GM12864 (cell line): ENCODE measurements at places on chromosomes 6 and 20.
A peak's percentile ranks its signal among the peaks of the same experiment; 100 is the strongest.

DNA sequence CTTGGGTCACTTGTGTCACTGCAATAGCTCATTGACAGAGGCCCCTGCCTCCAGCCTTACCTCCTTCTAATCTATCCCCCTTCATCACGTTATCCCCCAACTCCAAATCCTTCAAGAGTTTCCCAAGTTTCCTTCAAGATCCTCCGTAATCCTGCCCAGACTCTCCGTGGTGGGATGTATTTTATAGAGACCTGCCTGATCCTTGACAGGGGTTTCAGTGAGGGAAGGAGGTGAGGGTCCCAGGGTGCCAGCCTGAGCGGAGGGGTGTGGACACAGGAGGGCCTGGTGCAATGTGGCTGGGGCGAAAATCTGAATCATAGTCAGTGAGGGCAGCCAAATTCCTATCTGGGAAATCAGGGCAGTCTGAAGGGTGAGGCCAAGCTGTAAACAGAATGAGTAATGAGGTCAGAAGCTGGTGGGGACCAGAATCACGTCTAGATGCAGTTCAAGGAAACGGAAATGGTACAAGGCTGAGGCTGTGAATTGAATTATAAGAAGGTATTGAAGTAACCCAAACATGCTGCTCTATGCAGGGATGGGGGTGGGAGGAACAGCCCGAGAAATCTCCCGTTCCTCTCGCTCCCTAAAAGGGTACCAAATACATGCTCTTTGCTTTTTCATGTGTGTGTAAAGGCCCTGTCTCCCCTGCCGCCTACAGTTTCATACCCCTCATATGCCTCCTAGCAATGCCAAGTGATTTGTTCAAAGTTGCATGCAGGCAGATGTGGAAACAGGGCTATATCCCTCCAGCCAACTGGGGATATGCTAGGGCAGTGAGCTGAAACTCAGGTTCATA, 35.4 kb upstream of the PIM1 start:
- DNase-seq, result no peak

- no peak for DNase-seq
Observed at GRCh38 chr6:114131945-114132344, 161.0 kb upstream of the HDAC2 start.

- no peak for DNase-seq
Observed at GRCh38 chr20:10631126-10631525, 42.7 kb downstream of the JAG1 start.

DNA sequence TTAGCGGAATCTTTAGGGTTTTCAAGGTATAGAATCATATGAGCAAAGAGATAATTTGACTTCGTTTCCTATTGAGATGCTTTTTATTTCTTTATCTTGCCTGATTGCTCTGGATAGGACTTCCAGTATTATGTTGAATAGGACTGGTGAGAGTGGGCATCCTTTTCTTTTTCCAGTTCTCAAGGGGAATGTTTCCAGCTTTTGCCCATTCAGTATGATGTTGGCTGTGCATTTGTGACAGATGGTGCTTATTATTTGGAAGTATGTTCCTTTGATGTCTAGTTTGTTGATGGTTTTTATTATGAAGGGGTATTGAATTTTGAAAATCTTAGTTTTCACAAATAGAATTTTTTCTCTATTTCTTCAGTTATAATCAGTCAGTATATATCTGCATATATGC, 656.6 kb upstream of the MAP3K7 start:
- DNase-seq, result no peak

DNA sequence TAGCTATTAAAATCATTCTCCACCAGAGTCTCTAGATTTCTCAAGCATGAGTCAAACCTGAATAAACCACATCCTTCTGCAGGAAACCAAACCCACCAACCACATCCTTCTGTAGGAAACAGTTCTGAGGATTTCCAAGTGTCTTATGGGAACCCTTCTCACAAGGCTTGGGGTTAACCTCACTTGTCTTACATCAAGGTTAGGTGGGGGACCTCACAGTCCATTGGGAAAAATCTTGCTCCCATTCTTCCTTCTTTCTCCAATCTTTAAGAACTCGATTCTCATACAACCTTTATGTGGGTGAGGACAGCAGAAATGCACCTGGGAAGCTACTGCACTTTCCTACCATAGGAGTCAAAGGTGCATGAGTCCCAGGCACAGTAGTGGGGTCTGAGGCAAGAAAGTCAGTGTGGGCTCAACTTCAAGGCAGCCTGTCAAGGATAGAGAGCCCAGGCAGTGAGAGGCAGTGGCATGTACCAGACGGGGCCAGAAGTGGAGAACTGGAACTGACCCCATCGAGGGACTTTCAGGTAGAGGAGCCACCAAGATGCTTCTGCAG, 114.5 kb downstream of the SLC22A3 start:
- DNase-seq, result peak; percentile 58

DNA sequence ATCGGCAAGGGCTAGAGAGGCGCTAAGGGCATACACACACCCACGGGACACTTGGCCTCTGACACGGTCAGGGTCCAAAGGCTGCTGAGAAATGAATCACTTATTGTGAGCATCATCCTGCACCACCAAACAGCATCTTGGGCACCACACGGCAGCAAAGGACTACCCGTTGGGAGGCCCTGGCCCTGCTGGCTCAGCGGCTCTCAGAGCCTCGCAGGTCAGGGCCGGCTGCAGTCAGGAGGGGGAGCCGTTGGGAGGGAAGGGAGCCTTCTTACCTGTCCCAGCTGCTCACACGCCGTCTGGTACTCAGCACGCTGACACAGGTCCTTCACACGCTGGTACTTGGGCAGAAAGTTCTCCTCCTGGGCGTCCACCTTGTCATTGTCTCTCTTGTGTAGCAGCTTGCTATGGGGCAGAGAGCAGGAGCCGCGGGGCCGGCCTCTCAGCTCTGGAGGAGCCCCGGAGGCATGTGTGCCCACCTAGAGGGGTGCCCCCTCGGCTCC, 109.0 kb downstream of the SULF2 start:
- DNase-seq, result no peak

DNA sequence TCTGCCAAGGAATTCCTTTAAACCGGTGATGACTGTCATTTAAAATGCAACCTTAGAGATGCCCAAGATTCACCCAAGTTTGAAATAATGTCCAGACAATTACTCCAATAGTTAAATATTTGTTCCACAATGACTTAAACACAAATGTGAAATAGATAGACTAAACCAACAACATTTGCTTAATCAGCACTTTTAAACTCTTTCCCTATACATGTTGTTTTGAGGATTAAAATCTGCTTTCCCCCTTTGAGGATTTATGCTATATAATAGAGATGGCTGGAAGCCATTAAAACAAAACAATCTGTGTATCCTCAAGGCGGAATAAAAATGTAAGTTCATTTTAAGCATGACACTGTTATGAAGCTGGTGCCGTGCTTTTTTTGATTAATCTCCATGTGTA, 297.8 kb upstream of the RSPO3 start:
- DNase-seq, result no peak

DNA sequence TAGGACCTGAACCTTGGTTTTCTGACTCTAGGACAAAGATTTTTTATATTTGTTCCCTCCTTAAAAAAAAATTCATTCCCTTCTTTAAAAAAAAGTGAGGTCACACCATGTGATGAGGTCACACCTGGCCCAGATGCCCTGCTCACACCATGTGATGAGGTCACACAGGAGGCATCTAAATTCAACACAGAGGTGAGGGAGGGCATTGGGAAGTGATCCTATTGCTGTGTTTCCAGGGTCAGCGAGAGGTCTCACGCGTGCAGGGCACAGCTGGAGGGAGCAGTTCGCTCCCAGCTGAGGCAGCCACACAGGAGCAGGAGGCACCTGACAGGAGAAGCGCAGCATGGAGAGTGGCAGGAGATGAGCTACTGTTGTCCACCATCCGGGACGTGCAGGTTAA, 92.5 kb downstream of the SLC22A23 start:
- DNase-seq, result no peak

DNA sequence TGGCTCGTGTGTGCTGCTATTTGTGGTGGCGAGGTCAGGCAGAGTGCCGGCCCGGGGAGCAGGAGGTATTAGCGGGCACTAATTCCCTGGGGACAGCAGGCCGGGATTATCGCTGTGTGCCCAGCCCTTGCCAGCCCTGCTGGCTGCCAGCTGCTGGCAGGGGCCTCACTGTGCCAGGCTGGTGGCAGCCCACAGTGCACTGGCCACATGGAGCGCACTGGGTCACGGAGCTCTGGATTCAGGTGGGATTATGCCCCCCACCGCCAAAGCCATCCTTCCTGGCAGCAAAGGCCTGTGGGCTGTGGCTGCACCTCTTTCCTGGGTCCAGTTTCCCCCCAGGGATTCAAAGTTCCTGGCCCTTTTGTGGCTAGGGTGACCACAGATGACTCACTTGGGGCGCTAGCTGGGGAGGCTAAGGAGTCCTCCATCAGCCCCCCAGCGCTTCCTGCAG, 59.7 kb downstream of the YTHDF1 start:
- no peak for DNase-seq

DNA sequence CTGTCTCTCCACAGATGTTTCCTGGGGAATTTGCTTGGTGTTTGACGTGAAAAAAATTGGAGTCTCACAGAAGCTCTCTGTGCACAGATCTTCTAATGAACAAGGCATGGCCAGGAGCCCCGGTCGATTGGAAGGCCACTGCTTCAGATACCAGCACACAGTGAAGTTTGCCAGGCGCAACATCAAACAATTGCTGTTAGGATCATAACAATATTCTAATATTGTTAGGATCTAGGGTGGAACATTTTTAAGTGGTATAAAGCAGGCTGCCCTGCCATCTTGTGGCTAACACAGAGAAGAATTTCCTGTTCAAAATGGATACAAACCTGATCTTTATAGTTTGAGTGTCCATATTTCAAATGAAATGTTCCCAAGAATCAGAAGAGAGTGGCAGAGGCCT, 64.1 kb downstream of the C6orf118 start:
- no peak for DNase-seq

GRCh38 chr20:42432496-42433334, 757.0 kb downstream of the PTPRT start:
- DNase-seq, result no peak
